Islet precursor cell (in vitro differentiated cells): ENCODE measurements at places on chromosomes 6 and 20.

GRCh38 chr6:2185466-2185865 is 59.9 kb downstream of the GMDS start:
- no peak for DNase-seq

GRCh38 chr20:11347738-11348137 is 570.0 kb upstream of the BTBD3 start:
- no peak for DNase-seq

DNA sequence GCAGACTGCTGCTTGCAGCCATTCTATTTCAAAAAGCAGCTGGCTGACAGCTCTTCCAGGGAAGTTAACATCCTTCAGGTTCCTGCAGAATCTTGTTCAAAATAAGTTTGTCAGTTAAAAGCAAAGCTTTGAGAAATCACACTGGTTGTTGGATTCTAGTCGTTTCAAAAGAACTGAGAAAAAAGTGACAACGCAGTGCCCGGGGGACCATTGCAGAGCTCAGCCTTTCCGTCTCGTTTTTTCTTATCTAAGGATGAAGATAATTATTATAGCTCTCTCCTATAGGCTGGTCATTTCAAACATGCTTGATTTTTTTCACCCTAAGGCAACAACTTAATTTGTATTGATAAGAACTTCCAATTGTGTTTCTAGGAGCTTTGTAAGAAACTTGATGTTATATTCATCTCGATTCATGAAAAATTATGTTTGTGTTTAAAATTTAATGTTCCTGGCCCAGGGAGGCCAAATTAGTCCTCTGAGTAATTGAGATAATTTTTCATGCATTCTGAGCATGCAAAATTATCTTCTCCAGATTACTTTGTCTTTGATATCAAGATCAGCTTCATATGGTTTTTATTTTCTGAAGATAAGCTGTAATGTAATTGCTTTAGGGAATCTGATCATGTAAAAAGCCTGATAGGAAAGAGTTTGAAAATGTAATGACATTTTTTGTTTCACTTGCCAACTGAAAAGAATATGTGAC is 58.4 kb downstream of the SNAP25 start:
- DNase-seq: no peak

DNA sequence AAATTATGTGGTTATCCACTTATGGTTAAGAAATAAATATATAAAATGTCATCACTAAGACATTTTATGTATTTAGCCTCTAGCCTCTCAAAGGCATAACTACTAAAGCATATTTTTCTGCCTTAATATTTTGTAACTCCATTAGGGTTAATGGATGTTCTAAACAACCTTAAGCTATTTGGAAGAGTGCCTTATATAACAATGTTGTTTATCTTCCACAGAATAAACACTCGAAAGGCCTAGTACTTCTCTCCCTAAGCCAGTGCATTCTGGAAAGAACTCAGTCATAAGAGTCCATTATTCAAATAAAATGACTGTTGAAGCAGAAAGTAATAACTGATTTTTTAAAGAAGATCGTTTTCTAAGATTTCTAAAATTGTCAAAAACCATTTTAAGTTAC is 15.0 kb upstream of the PRIM2 start:
- no peak for DNase-seq

- peak; percentile 75 for DNase-seq
Measured at GRCh38 chr6:45697605-45698004, 318.1 kb downstream of the CLIC5 start.

DNA sequence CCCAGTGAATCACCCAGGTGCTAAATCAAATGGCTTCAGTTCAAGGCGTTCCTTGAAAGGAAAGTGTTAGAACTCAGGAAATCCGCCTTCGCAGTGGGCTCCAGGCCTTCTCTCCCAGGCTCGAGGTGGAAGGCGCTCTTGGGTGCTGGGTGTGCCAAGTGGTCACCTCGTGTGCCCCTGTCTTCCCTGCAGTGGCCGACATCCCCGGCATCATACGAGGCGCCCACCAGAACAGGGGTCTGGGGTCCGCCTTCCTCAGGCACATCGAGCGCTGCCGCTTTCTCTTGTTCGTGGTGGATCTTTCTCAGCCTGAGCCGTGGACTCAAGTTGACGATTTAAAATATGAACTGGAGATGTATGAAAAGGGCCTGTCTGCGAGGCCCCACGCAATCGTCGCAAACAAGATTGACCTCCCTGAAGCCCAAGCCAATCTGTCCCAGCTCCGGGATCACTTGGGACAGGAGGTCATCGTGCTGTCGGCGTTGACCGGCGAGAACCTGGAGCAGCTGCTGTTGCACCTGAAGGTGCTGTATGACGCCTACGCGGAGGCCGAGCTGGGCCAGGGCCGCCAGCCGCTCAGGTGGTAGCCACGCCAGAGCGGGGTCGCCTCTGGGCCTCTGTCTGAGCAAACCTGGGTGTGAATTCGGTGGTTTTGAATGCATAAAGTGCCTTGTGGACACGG is 17.8 kb downstream of the MTG2 start:
- no peak for DNase-seq

DNA sequence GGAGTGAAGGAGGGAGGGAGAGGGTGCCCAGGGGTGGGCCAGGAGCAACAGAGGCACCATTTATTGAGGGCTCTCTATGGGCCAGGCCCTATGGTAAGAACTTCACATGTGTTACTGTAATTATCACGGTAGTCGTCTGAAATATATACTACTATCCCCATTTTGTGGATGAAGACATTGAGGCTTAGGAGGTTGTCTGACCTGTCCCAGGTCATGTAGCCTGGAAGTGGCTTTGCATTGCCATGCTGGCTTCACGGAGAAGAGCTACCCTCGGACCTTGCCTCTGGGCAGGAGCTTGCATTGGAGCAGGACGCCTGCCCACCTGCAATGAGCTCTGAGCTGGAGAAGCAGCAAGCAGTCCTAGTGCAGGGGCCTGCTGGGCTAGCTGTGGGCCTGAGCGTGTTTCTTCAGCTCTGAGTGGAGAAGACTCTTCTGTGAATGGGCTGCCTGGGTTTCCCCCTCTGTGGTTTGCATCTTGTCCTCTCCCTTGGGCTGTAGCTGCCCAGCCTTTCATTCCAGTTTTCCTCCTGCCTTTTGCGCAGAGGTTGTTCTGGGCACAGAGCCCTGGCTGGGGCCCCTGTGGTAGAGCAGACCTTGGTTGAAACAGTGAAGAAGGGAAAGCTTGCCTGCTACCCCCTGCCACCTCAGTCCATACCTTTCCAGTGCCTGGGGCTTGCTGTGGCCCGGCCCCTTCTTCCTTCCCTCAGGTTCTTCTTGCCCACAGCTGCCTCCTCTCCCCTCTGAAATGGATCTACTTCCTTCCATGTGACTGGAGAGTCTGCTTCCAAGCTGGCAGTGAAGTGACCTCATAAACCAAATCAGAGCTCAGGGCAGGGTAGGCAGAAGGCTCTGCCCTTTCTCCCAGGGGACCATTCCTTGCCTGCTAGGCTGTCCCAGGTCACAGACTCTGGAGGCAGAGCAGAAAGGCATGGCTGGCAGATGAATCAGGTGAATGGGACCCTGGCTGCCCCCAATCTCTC is 24.1 kb upstream of the SRF start:
- no peak for DNase-seq

DNA sequence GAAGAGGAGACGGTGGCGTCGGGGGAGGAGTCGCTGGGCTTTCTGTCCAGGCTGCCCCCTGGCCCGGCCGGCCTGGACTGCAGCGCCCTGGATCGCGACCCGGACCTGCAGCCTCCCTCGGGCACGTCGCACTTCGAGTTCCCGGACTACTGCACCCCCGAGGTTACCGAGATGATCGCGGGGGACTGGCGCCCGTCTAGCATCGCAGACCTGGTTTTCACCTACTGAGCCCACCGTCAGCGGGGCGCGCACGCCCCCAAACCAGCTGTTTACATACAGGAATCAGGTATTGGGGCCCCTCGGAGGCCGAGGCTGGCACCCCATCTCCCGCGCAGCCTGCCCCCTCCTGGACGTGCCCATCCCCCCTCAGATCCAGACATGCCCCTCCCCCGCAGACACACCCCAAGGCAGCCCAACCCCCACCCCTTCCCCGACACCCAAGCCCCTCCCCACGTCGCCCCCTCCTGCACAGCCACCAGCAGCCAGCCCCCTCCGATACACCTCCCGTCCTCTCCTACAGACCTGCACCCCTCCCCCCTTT is 1.4 kb downstream of the SOX12 start:
- peak; percentile 73 for DNase-seq

DNA sequence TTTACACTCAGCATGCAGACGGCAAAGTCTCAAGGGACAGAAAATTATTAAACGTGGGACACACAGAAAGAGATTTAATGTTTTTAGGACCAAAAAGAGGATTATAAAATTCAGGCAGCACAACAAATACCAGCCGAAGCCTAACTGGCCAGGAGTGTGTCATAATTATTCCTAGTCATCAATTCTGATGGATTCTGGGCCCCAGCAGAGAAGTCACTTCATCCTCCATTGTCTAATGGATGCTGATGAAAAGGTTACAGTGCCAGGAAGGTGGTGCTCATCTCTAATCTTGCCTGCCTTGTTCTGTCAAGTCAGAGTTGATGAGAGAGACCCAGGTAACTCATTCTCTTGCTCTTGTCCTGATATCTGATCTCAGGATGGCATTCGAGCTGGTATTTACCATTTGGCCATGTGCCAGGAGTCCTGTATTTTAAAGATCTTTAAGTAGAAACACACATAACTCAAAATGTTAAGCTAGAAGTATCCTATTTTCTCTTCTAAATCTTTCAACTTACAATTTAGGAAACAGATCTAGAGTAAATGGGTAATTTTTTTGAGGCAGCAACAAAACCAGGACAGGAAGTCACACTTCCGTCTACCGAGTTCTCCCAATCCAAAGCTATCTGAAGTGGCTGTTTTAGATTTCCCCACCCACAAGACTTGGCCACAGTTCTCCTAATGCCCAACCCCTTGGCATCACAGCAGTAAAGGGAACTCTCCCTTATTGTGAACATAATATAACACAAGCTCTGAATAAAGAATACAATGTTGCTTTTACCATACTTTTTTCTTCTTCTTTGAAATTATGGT is 50.0 kb downstream of the ADAT2 start:
- no peak for DNase-seq

- DNase-seq: no peak
Measured at GRCh38 chr20:16712511-16712947, 17.3 kb upstream of the SNRPB2 start.

DNA sequence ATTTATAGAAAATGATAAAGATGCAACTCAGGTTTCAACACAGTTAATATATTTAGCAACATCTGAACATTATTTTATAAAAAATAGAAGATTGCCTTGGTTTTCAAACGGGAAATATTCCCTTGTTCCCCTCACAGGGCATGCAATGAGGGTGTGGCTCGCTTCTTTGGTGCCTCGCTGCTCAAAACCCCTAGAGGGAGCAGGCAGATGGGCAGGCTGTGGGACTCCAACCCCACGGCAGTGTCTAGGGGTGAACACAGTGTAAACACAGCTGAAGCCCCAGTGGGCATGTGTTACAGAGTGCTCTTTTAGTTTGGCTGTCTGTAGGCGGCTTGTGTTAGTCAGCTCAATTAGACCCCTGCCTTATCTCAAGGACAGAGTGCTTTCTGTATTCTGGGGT is 560.8 kb upstream of the IMPG1 start:
- DNase-seq: peak; percentile 67

DNA sequence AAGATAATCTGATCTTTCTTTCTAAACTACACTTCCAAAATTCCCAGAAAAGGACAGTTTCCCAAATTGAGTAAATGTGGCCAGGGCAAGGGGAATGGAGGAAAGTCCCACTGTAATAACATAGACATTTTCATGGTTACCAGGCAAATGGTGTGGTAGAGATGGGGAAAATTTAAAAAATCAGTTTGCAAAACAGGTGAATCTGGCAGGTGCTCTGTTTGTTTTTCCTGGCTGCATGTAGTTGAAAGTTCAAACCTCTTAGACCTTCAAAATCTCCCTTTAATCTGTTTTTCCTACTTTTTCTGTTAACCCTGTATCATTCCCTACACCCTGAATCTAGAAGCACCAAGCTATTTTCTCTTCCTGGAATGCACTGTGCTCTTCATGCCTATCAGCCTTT is 2.0 kb upstream of the BCKDHB start:
- DNase-seq: no peak

DNA sequence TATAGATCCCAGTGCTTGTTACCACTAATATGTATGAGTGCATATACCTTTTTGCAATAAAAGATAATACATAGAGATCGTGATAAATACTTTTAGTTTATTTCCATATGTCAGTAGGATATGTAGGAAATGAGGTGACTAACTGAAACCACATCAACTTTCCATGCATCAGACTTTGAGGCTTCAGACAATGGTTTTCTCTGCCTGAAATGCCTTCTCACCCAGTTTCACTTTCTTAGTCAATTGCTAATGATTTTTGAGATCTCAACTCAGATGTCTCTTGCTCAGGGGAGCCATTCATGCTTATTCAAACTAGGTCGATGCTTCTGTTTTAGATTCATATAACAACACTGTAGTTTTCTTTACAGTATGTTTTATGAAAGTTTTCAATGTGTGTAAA is 626.6 kb upstream of the ADGRB3 start:
- DNase-seq: no peak

GRCh38 chr6:98827295-98828159 is 6.8 kb upstream of the POU3F2 start:
- DNase-seq: peak; percentile 66

GRCh38 chr6:10405513-10405900 is 9.4 kb downstream of the TFAP2A start:
- DNase-seq: no peak

- peak; percentile 73 for DNase-seq
Measured at GRCh38 chr6:12150812-12151432, 138.8 kb downstream of the HIVEP1 start.

DNA sequence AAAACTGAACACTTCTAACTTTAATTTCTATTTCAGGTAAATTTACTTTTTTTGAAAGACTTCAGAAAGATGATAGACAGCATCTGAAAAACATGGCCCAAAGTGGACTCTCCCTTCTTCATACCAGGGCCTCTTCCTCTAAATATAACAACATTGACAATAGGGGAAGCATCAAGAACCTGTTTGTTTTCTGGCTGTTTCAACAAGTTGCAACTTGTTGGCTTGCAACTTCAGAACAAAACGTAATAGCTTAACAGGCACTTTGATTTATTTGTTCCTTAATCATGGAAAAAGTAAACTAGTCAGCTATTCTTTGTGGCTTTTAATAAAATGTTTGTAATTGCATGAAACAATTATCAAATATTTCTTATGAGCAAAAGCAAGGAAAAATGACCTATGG is 34.3 kb downstream of the RGS17 start:
- no peak for DNase-seq

- no peak for DNase-seq
Measured at GRCh38 chr20:41540918-41541317, 77.3 kb downstream of the CHD6 start.

- no peak for DNase-seq
Measured at GRCh38 chr20:57660922-57661745, 40.9 kb upstream of the ZBP1 start.

- no peak for DNase-seq
Measured at GRCh38 chr6:37897321-37897720, 77.8 kb downstream of the ZFAND3 start.
